ENCODE measurements at places on chromosomes 16 and 17.

DNA sequence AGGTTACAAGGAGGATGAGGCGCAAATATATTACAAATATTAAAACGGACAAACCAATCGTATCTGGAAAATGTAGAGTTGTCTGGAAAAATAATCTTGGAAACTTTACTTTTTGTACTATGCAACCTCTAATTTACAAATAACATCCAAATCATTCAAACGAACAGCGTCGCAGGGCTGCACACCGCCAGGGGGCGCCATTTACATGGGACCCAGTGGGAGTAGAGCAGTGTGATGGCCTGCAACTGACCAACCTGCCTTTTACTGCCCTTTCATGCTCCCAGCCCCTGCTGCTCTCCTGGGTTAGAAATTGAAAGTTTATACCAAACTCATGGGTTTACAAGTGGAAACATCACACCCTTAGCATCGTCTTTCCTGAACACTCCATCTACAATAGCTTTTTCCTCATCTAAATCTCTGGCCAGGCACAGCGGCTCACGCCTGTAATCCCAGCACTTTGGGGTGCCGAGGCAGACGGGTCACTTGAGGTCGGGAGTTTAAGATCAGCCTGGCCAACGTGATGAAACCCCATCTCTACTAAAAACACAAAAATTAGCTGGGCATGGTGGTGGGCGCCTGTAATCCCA is 10.0 kb downstream of the PITPNC1 start:
- peak; percentile 58 for DNase-seq

GRCh38 chr17:28071891-28072606 is 29.6 kb downstream of the NLK start:
- DNase-seq = no peak

DNA sequence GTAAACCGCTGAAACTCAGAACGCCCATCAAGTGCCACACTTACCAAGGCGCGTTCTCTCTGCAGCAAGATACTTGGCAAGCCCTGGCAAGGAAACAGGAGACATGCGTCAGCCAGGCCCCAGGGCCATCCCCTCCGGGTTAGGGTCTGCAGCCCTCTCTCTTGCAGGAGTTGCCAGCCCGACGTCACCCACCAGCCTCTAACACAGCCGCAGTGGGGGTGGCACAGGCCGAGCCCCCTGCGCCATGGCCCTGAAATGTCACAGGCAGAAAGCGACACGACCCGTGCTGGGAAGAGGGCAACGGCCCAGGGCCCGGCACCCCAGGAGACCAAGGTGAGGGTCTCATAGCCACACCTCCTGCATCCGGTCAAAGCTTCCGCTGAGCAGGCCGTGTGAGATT is 21.9 kb downstream of the ELAC2 start:
- no peak for DNase-seq

- DNase-seq = no peak
These were observed 47.8 kb downstream of the BMERB1 start for GRCh38 chr16:15482068-15482747.

- DNase-seq = no peak
These were observed 4.5 kb upstream of the SLC5A11 start for GRCh38 chr16:24841291-24841690.

GRCh38 chr16:30046178-30046577 is 15.1 kb upstream of the TLCD3B start:
- no peak for DNase-seq

- DNase-seq = no peak
These were observed 8.4 kb upstream of the PPP1R1B start for GRCh38 chr17:39618246-39618913.

GRCh38 chr16:86424398-86424797 is 85.9 kb upstream of the FOXF1 start:
- no peak for DNase-seq

- no peak for DNase-seq
These were observed 2.3 kb upstream of the MAP2K3 start for GRCh38 chr17:21282231-21282630.

DNA sequence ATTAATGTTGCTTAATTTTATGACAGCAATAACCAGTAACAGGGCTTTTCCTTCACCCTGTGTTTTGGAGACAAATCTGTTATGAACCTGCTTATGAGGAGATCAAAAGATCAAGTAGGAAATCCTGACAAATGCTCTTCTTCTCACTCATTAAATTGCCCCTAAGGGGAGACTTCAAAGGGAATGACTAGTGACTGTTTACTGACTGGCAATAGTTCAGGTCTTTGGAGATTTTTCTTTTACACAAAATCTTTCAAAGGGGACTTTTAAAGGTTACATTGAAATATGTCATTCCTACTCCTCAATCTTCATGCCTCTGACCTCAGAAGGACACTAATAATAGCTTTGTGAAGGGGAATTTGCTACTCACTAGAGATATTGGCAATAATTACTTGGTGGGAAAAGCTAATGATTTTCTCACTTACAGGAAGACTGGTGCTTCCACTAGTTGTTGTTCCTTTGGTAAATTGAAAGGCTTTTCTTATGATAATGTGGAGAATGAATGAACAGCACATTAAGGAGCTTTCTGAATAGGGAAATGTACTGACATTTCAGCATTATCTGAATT is 292.9 kb upstream of the CA10 start:
- DNase-seq = no peak

DNA sequence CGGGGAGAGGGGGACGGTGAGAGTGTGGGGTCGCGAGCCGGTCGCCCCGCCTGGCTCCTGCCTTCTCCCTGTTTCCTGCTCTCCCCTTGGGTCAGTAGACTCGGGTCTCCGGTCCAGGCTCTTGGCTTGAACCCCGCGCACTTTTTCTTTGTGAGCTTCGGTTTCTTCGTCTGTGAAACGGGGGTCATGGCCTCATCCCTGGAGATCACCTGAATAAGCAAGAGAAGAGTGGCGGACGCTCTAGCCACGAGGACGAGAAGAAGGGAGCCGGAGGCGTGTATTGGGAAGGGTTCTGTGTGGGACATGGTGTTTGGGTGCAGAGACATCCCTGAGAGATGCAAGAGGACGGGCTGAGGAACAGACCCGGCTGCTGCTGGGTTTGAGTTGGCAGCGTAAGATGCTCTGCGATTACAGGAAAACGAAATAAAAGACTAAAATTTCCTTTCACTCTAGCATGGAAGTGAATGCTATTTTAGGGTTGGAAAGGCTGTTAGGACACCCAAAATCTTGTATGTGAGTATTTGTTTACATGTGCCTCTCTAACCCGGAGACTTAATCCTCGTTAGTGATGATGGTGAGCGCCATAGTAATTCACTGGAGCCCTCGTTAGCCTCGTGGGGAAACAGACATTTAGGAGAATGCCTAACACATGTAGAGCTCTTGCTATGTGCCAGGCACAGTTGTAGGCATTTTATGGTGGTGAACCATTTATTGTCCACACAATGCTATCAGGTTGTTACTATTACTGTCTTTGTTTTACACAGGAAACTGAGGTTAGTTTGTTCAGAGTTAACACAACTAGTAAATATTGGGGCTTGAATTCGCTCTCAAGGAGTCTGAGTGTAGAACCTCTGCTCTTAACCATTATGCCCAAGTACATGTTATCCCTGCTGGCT is 646 bp downstream of the KIF22 start:
- DNase-seq = no peak

- DNase-seq = no peak
These were observed 68.5 kb upstream of the PMFBP1 start for GRCh38 chr16:72240466-72240865.

DNA sequence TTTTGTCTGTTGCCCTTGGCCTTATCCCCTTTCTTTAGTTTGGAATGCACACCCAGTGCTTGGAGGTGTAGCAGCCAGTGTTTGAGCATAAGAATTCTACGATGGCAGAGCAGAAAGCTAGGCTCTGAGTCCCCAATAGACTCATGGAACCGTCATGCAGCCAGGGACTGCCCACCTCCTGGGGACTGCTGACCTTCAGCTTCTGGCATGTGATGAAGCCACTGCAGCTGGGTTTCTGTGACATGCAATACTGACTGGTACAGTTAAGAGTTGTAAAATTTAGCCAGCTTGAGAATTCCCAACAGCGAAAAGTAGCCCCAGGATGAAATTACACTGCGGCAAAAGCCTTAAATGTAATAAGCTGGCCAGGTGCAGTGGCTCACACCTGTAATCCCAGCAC is 9.0 kb upstream of the MAP3K14 start:
- DNase-seq = no peak

DNA sequence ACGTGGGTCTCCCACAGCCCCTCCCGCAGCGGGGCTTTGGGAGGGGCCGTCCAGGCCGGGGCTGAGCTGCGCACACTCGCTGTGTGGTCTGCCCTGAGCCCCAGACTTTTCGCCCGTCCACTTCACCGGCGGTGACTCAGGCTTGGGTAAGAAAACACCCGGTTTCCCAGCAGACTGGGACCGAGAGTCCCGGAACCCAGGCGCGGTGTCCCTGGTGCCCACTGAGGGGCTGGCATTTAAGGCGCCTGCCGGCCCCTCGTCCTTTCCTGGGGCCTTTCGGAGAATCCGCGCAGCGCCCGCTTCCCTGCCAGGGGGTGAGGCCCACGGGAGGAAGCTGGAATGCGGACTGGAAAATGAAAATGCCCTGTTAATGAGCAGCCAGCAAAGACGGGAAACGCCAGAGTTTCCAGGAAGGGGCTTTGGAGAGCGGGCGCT is 100.3 kb downstream of the C16orf95 start:
- no peak for DNase-seq

DNA sequence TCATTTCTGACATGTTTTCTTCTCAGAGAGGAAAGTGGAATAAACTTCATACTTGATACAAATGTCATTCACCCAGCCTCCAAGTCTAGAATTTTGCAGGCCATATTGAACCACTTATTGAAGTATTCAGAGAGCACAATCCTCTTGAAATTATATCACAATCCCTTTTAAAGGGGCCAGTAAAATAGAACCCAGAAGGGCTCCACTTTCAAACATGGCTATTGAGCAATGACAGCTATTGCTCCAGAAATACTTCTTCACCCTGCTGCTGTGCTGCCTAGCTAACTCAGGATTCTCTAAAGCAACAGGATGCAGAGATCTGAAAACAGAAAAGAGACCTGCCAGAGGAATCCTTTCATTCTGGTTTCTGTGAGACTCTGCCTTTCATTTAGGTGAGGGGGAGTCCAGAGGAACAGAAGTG is 275.0 kb upstream of the CDH5 start:
- DNase-seq = no peak

DNA sequence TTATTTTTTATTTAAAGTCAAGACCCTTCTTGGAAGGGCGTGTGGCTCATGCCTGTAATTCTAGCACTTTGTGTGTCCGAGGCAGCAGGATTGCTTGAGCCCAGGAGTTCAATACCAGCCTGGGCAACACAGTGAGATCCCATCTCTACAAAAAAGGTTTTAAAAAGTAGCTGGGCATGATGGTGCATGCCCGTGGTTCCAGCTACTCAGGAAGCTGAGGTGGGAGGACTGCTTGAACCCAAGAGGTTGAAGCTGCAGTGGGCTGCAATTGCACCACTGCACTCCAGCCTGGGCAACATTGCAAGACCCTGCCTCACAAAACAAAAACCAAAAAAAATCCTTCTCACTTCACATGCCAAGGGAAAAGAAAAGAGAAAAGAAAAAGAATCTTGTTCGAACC is 29.6 kb downstream of the MINK1 start:
- DNase-seq = no peak

- no peak for DNase-seq
These were observed 277.5 kb upstream of the MYOCD start for GRCh38 chr17:12388226-12388625.

DNA sequence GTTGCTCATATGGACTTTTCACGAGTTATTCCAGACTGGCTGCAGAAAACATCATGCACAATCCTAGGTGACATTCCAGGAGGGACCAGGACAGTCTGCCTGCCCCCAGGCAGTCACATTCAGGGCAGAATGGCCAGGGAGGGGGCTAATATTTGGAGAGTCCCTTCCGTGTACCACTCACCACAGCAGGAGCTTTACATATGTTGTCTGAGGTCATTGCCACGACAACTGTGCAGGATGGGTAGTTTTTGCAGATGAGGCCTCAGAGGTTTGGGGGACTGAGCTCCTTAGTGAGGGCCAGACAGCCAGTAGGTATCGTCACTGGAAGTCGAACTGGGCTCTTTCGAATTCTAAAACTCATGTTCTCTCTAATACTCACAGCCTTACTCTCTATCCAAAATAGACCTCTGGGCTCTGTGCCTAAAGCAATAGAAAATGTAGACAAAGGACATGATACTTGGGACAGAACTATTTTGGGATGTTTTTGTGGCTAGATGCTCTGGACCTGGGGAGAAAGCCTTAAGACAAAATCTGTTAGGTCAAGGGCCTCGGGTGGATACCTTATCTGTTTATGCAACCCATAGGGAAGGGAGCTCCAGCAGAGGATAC is 338.5 kb downstream of the MAF start:
- DNase-seq = no peak

DNA sequence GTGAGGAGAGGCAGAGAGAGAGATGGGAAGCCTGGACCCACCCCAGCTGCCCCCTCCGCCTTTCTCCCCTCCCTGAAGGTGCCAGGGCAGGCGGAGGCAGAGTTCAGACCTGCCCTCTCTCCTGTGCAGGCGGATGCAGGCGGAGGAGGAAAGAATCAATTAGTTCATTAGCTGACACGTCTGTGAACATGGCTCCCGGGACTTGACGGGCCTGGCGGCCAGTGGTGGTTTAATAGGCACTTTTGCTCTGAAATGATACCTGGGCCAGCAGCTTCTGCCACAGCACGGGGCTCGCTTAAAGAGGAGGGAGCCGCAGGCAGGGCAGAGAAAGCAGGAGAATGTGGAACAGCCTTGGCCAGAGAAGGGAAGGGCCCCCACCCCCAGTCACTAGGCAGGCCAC is 98.1 kb downstream of the SDK2 start:
- no peak for DNase-seq

- DNase-seq = no peak
These were observed 9.9 kb downstream of the HEXIM2 start for GRCh38 chr17:45171338-45172231.

DNA sequence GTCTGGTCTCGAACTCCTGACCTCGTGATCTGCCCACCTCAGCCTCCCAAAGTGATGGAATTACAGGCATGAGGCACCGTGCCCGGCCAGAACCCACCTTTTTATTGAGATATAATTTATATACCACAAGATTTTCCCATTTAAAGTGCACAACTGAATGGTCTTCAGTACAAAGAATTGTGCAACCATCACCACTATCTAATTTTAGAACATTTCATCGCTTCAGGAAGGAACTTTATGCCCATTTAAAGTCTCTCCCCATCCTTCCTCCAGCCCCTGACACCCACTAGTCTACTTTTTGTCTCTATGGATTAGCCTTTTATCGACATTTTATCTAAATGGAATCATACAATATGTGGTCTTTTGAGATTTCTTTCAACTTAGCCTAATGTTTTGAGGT is 25.4 kb upstream of the HELZ start:
- no peak for DNase-seq

- DNase-seq = no peak
These were observed 13.8 kb downstream of the EMP2 start for GRCh38 chr16:10566613-10567012.

GRCh38 chr16:82033006-82033405 is 2.0 kb upstream of the HSD17B2 start:
- no peak for DNase-seq

GRCh38 chr17:43857957-43858600 is 11.1 kb downstream of the CD300LG start:
- DNase-seq = no peak

DNA sequence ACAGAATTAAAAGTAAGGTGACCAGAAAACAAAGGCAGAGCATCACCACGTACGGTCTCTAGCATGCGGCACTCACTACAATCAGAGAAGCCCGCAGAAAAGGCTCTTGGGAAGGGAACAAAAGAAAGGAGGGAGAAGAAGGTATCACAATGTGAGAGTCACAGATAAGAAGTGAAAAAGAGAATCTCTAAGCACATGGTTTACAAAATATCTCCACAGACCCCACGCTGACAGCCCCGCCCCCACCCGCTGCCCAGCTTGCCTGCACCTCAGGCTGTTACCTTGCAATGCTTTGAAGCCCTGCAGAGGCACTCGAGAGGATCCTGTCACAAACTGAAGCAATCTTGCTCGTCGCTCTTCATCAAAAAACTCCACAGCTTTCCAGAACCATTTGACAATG is 40.5 kb downstream of the CEP95 start:
- DNase-seq = no peak
